ENCODE measurements at places on chromosomes 13 and 19.

GRCh38 chr13:97352815-97353214 is 81.2 kb upstream of the RAP2A start:
- DNase-seq, result no peak

- DNase-seq, result peak; percentile 97
Observed at GRCh38 chr19:19591133-19591825, 27.2 kb downstream of the PBX4 start.

- no peak for DNase-seq
Observed at GRCh38 chr13:97121894-97122293, 100.2 kb upstream of the MBNL2 start.

- DNase-seq, result no peak
Observed at GRCh38 chr13:51015973-51016372, 95.1 kb downstream of the C13orf42 start.

DNA sequence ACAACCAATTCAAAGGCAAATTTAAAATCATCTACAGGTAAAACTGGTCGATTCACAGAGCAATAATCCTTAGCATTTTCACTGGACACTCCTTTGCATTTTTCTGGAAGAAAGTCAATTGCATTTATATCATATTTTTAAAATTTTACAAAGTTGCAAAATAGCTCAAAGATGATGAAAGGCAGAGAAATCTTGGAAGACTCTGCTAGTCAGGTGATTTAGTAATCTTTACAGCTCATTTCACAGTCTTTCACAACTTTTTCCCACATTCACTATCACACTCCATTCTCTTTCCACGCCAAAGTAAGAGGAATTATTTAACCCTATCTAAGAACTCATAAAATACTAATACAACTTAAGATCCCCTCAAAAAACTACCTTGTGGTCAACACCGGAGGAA is 1063.8 kb downstream of the EFNB2 start:
- no peak for DNase-seq

DNA sequence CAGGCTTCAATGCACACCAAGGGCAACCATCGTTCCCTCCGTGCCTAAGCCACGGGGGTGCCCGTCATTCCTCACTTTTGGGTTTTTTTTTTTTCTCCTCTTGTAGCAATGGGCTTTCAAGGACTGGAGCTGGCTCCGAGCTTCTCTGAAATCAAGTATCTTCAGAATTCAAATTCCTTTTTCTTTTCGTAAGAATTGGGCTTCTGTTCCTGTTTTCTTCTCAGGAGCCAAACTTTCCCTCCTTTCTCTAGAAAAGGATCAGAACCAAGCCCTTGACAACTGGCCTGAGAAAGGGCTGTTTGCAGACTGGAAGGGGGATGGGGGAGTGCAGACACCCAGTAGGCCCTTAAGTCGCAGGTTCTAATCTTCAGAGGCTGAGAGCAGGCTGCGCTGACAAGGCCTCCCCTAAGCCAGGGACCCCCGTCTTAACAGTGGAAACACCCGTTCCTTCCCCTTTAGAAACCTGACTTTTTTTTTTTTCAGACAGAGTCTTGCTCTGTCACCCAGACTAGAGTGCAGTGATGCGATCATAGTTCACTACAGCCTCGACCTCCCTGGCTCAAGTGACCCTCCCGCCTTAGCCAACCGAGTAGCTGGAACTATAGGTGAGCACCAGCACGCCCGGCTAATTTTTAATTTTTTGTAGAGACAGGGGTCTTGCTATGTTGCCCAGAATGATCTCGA is 51.6 kb downstream of the RFX2 start:
- no peak for DNase-seq

- no peak for DNase-seq
Observed at GRCh38 chr19:12159773-12160414, 3.0 kb upstream of the ZNF136 start.

All from MG63 (cell line).